ENCODE measurements at places on chromosomes 1 and 21.

- no peak for DNase-seq
Observed at GRCh38 chr1:204640578-204640977, 45.0 kb downstream of the LRRN2 start.

DNA sequence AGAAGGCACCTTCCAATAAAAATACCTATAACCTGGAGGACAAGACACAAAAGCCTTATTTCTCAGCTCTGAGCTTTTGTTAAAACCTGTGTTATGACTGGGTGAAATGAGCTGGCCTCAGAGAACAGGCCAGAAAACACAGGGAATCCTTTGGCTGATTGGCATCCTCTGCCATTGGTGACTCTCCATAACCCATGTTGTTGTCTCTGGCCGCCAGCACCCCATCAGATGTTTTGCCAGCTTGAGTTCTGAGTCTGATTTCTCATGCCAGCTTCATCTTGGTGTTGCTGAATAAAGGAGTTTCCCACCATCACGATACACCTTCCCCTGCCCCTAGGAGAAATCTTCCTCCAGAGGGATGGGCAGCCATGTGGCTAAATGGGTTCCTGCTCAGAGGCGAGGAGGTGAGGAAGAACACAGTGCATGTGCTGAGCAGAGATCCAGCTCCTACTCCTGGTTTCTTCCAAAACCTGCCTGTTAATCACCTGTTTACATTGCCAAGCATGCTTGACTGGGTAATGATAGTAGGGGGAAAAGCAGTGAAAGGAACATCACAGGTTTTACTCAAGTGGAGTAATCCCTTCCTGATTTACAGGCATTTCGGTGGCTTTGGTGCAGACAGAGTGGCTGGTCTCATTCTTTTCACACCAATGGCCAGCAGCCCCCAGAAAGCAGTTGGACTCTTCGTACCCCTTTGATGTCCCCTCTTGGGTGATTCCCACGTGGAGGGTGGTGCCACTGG is 109.8 kb downstream of the ROR1 start:
- DNase-seq = no peak

DNA sequence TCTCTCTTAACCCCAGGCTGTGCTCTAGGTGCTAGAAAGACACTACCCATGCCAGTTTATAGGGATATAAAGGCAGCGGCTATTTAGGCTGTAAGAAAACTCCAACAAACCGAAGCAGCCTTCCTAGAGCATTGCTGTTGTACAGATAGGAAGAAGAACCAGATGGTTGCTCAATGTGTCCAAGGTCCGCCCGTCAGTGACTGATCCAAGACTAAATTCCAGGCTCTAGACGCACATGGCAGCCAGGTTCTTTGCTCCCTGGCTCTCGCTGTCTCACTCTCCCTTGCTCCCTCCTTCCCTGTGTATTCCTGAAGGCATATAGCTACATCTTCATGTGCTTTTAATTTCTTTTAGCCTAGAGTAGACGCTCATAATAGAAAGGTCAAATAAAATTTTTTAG is 303.4 kb downstream of the KIF26B start:
- no peak for DNase-seq

DNA sequence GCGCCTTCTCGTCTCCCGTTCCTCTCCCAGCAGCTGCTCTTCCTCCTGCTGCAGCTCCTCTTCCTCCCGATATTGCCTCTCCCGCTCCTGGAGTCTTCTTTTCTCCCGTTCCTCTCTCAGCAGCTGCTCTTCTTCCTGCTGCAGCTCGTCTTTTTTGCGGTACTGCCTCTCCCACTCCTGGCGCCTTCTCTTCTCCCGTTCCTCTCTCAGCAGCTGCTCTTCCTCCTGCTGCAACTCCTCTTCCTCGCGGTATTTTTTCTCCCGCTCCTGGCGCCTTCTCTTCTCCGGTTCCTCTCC is 5.3 kb downstream of the TCHH start:
- no peak for DNase-seq

DNA sequence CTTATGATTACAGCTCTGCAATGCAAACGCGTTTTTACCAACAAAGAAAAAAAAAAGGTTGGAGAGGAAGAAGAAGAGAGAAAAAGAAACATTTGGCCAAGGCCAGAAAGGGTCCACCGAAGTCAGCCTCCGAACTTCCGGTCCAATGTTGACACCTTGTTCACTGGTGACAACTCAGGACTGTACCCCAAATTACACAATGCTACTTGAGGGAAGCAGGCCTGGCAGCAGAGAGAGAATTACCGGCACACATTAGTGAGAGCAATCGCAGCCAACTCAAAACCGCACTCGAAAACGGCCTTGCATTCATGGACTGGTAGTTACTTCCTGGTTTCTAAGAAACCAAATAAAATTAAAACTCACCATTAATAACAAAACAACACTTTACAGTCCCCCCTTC is 652.5 kb downstream of the KIF26B start:
- no peak for DNase-seq

- no peak for DNase-seq
Observed at GRCh38 chr1:159917533-159918351, 7.6 kb downstream of the TAGLN2 start.

DNA sequence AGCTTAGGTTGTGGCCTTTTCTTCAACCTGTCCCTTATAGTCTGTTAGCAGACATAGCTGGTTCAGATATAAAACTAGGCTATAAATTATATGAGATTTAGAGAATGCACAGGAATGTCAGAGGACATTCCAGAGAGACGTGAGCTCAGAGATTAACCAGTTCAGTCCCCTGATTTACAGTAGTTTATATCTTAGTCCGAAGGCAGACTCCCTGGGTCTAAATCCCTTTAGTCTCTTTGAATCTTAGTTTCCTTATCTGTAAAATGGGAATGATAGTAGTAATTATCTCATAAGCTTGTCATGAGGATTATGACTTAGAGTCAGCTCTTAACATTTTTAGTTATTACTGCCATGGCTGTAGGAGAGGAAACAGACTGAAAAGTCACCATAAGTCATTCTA is 45.5 kb upstream of the PLXNA2 start:
- no peak for DNase-seq

DNA sequence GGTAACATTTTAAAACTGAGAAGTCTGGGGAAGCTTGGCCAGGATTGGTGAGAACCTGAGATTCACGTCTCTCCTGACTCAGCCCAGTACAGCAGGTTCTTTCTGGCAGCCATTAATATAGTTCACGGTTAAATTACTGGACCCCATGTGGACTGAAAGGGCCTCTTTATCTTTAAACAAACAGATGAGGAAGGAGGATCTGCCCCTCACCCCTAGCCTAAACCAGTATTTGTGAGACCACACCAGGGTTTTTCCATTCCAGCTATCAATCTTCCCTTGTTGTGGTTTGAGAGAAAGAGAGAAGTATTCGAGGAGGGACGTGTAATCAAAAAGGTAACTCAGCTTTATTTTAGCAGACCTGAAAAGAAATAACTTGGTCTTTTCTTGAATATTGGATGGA is 137.1 kb downstream of the PROX1 start:
- no peak for DNase-seq

DNA sequence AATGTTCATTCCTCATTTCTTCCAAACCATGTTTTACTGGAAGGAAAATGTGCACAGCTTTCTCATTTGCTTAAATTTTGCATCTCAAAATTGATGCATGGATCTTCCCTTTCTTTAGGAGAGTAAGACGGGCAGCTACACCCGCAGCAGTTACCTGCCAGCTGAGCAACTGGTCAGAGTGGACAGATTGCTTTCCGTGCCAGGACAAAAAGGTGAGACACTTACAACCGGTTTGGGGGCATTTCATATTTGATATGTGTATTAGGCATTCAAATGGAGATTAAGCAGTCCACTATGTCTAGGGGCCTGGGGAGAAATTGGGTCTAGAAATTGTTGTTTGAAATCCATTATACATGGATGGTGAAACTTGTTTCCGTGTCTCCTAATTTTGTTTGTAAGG is 12.9 kb downstream of the C8A start:
- no peak for DNase-seq

GRCh38 chr21:34540206-34540605 is 28.2 kb upstream of the KCNE1 start:
- no peak for DNase-seq

DNA sequence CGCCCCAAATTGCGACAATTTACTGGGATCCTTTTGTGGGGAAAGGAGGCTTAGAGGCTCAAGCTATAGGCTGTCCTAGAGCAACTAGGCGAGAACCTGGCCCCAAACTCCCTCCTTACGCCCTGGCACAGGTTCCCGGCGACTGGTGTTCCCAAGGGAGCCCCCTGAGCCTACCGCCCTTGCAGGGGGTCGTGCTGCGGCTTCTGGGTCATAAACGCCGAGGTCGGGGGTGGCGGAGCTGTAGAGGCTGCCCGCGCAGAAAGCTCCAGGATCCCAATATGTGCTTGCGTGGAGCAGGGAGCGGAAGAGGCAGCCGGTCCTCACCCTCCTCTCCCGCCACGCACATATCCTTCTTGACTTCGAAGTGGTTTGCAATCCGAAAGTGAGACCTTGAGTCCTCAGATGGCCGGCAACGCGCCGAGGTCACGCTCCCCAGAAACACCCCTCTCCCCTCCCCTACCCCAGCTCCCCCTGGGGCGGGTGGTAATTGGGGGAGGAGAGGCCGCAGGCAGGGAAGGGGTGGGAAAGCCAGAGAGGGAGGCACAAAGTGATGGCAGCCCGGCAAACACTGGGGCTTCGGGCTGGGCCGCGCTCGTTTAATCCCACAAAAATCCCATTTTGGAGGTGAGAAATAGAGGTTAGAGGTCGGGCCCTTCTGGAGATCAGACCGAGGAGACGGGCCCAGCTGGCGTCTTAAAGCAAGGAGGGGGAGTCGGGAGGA is 6.2 kb downstream of the SIM2 start:
- no peak for DNase-seq

- DNase-seq = no peak
Observed at GRCh38 chr1:170131450-170131849, 14.3 kb upstream of the NTMT2 start.

GRCh38 chr1:23553231-23554126 is 5.8 kb downstream of the ID3 start:
- DNase-seq = no peak

GRCh38 chr1:247294282-247294681 is 37.4 kb downstream of the ZNF496 start:
- DNase-seq = no peak

DNA sequence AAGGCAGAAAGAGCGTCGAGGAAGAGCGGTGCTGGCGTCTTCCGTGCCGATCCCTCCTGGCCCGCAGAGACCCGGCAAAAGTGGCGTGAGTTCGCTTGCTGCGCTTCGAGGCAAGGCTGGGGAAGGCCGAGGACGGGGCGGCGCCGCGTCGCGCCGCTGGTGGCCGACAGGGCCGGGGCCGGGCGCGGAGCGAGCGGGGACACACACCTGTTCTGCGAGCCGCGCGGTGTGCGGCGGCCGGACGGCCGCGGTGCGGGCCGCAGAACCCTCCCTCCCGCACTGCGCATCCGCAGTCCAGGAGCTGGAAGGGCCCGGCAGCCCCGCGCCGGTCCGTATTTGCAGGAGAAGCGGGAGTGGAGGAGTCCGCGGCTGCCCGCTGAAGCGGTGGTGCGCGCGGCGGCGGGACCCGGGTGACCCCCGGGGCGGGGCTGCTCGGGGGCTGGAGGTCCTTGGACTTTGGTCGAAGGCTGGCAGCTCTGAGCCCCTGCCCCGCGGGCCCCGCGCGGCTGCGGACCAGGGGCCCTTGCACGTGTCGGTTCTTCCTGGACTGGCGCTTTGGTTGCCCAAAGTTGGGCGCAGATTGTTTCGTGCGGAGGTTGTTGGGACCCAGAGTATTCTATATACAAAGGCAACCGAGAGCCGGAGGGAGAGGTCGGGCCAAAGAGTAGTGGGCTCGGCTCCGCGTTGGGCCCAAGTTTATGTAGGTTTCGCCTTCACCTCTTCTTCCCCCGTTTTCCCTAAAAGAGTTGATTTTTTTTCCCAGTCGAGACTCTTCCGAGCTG is 2.6 kb downstream of the RNF220 start:
- no peak for DNase-seq

DNA sequence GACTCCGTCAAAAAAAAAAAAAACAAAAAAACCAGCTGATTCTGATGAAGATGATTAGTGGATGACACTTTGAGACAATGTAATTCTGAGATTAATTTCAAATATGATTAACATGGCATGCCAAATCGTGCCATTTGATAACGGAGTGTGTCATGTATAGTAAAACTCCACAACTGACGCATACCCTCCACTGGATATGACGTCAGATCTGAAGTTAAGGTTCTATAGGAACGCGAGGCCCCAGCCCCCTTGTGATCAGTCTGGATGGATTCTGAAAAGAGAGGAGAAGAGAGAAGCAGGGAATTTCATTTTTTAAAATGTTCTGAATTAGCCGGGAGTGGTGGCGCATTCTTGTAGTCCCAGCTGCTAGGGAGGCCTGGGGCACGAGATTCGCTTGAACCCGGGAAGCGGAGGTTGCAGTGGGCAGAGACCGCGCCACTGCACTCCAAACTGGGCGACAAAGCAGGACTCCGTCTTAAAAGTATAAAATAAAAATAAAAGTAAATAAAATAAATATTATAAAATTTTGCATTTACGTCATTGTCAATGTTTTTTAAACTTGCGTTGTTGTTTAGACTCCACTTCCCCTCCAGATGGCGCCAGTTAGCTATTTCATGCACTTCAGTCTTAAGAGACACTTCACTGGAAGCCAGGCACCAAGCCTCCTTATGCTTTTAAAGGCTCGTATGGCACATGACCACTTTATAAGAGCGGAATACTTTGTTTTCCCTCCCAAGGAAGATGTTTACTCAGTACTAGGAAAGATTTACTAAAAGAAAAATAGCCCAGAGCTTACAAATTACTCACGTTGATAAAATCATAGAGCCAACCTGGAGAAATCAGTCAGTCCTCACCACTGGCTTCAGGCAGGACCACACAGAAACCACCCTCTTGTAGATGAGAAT is 65.5 kb downstream of the UBE2U start:
- DNase-seq = peak; percentile 80

- no peak for DNase-seq
Observed at GRCh38 chr21:32812035-32812434, 40.5 kb upstream of the PAXBP1 start.

DNA sequence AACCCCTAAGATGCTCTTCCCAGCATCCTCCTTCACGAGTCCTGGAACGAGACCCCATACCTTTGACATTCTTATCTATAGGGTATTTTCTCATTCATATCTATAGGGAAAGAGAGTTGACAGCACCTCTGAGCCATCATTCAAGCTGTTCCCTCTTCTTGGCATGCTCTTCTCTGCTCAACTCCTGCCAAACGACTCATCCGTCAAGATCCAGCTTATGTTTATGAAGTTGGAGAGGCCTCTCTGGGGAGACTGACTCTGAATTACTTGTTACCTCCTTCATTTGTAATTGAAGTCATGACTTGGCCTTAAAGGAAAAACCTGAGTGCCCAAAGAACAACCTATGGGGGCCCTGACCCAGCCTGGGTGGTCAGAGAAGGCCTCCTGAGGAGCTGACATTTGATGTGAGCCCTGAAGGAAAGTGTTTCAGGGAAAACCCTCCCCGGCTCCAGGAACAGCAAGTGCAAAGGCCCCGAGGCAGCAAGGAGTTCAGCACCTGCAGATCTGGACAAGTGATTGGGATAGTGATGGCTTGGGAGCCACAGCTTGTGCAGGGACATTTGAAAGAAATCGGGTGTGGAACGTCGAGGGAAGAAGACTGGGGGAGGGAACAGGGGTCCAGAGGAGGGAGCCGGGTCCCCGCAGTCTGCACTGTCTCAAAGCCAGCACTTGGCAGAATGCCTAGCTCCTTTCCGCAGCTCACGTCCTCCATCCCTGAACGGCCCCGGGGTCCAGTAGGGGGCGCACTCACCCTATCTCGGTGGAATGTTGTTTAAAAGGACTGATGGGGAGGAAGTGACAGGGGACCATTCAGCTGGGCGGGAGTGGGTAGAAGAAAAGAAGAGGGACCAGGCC is 14.0 kb upstream of the CDA start:
- DNase-seq = no peak

GRCh38 chr21:45892916-45893739 is 88.4 kb upstream of the COL6A1 start:
- DNase-seq = no peak

- no peak for DNase-seq
Observed at GRCh38 chr1:15836772-15837669, 10.5 kb upstream of the SPEN start.

All from right renal pelvis (tissue), 4 donors.